ENCODE measurements at places on chromosomes 11 and 22.

DNA sequence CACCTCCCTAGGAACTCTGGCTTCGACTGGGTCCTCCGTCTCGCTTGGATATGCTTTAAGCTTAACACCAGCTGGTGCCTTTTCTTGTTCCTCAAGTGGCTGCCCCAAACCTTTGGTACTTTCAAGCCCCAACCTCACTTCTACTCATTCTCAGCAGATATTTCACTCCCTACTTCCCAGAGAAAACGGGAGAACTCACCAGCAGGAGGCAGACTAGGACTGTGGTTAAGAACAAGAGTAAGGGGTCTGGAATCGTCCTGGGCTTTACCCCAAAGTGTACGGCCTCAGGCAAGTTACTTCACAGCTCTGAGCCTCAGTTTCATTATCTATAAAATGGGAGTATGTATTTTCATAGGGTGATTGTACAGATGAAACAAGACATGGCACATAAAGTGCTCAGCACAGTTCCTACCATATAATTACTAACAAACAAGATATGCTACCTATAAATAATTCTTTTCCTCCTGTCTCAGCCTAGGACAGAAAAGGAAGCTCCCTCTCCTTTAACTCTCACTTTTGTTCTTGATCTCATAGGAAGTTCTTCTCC, 37.8 kb downstream of the PAMR1 start:
- DNase-seq: peak; percentile 32

GRCh38 chr11:130636722-130637464, 188.4 kb downstream of the ADAMTS15 start:
- peak; percentile 53 for DNase-seq

DNA sequence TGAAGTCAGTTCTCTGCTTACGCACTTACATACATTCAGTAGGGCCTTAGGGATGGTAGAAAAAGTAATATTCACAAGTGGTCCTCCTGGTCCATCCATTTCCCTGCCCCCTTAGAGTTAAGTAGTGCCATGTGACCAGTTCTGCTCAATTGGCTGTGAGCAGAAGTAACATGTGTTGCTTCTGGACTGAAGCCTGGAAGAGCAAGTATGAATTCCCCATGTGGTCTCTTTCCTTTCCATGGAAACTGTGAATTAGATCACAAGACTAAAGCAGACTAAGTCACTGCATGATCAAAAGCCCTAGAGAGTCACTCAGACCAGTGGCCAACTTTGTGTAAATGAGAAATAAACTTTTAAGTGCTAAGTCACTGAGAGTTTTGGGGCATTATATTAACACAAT, 341.7 kb upstream of the CADM1 start:
- DNase-seq: no peak

DNA sequence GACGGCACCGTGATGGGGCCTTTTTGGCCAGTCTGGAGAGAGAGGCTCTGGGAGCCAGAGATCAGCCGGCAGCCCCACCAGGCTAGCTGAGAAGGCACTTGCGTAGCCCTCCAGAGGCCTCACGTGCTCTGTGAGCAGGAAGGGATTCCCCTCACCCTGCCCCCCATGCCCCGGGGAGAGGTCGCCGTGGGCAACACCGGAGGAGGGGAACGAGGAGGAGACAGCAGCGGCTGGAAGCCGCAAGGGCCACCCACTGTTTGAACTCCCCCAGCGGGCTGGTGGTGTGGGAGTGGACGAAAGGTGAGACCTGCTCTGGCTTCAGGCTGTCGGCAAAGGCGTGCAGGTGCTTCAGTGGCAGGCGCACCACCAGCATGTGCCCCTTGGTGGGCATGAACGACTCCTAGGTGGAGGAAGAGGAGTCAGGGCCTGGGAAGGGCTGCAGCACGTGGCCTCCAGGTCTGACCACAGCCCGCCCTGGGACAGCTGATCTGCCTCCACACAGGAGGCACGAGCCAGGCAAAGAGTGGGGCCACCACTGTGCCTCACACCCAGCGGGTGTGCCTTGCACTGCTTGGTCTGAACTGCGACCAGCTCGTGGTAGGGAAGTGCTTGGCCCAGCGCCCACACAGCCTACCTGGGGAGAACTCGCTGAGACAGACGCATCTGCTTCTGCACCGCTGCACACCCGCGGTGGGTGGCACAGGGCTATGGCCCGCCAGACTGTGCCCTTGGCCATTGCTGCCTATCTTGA, 99.9 kb downstream of the MED15 start:
- DNase-seq: no peak

DNA sequence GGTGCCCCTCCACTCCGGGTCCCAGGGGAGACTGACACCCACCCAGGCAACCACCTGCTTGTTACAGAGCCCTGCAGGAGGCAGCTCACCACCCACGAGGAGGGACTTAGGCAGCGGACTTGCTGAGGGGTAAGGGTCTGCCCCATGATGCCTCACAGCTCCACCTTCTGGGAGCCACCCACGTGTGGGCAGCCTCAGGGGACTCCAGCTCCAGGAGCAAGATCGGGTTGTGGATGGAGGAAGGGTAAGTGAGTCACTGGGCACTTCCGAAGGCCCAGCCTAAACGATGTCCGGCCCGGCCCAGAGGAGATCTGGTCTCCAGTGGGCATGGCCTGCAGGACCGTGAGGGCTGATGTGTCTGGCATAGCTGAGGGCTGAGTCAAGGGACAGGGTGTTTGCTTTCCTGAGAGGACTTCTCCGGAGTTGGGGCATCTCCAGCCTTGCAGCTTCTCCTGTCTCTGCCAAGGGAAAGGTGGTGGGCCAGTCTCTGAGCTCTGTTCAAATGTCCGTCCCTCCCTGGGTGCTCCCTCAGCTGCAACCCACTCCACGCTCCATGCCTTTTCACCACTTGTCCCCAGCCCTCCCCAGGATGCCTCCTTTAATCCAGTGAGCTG, 32.3 kb upstream of the P2RY2 start:
- peak; percentile 76 for DNase-seq

GRCh38 chr22:39176143-39176713, 23.7 kb upstream of the CBX7 start:
- peak; percentile 83 for DNase-seq

GRCh38 chr11:46308631-46309419, 31.4 kb downstream of the CREB3L1 start:
- peak; percentile 87 for DNase-seq

DNA sequence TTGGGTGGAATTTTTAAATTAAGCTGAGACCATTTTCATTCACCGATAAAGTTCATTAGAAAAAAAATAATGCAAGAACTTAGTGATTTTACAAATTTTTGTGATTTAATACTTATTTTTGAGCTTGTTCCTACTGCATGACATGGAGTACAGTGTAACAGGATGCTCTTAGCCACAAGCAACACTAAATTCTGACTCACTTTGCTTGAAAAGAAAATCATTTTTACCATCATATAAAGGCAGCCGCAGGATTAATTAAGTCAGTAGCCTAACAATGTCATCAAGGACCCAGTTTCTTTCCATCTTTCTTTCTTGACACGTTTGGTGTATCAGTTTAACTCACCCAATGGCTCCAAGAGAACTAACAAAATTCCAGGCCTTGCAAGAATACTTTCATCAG, 540.3 kb upstream of the LUZP2 start:
- DNase-seq: no peak

- no peak for DNase-seq
Measured at GRCh38 chr11:116199182-116199581, 573.6 kb downstream of the BUD13 start.

GRCh38 chr11:76090821-76091220, 115.5 kb downstream of the WNT11 start:
- no peak for DNase-seq

- no peak for DNase-seq
Measured at GRCh38 chr11:14330881-14331280, 28.1 kb downstream of the RRAS2 start.

DNA sequence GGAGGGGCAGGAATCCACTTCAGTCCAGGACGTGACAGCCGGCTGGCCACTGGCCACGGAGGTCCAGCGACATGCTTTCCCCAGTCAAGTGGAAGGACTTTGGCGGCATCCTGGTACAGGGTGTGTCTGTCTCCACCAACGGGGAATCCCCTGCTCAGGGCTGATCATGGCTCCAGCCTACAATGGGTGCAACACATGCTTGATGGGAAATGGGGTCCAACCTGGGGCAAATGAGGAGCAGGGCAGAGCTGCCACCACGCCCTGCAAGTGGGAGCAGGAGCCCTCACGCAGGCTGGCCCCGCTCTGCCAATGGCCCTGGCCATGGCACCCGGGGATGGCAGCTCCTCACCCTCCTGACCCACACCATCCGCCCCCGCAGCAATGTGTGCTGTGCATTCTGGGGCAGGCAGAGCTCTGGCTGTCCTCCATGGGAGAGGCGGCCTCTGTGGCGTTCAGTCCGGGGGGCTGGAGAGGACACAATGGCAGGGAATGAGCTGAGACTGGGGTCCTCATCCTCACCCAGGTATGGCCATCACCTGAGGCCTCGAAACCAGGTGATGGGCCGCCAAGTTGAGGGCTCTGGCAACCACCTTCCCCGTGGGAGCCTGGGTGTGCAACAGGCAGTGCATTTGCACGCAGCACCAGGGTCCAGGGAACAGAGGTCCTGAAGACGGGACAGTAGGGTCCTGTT, 5.8 kb upstream of the SEPTIN5 start:
- no peak for DNase-seq

DNA sequence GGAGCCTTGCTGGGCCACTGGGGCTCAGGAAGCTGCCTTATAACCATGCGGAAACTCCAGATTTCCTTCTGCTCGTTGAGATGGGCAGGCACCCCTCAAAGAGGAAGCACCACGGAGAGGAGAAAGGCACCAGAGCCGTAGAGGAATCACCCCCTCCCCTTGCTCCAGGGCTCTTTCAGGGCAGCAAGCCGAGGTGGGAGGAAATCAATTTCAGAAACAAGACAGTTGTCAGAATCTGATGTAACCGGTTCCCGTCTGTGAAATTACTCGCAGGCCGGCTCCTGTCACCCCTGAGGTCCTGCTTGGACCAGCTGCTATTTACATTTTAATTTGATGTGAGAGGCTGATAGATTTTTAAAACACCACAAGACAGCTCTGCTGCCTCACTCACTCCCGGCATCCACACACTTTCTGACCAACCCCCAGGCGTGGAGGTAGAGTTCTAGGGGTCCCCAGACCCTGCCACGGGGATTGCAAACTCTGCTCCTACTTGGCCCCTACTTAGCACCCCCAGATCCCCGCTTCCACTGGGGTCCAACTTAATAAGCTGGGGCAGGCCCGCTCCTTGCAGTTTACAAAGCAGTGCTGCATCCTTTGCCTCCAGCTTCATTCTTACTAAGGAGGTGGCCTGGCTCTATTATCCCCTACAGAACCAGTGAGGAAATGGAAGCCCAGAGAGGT, 162.5 kb downstream of the CEP164 start:
- no peak for DNase-seq

GRCh38 chr11:110409174-110409573, 20.6 kb upstream of the FDX1 start:
- DNase-seq: no peak

DNA sequence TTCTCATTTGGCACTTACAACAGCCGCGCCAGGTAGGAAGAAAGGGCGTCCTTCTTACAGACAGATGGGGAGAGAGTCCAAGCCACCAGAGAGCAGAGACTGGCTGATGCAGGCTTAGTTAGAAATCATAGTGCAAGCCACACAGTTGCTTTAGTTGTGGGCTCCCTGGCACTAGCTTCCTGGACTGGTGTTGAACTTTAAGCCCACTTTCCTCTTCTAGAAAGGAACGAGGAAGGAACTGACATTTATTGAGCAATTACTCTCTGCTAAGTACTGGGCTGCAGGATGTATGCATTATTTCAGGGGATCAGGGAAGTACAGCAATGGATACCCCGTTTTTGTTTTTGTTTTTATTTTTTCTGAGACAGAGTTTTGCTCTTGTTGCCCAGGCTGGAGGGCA, 3.0 kb downstream of the BACE1 start:
- no peak for DNase-seq

DNA sequence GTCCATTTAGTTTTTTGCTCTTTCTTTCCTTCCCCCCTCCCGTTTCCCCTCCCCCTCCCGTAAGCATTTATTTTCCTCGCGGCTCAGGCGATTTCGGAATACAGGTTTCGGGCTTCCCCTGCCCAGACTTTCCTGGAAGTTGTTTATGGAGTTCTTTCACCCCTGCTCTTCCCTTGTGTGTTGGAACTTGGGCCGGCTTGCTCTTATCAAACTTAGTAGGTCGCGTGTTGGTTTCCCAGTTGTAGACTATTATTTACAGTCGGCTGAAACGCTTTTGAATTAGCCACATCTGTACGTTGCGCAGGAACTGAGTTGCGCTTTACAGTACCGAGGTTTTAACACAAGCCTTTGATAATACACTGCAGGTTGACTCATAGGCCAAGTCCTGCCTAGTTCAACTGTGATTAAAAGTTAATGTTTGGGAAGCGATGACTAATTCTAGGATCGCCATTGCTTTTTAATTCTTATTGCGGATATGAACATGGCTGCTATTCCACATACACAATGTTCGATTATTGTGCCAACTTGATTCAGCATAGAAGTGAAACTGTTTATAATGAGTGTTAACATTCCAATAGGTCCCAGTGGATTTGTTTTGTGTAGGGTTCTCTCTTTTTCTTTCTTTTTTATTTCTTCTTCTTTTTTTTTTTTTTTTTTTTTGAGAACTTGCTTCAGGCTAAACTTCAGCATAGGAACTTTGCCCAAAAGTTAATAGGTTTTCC, 1.7 kb downstream of the YAP1 start:
- DNase-seq: peak; percentile 78

DNA sequence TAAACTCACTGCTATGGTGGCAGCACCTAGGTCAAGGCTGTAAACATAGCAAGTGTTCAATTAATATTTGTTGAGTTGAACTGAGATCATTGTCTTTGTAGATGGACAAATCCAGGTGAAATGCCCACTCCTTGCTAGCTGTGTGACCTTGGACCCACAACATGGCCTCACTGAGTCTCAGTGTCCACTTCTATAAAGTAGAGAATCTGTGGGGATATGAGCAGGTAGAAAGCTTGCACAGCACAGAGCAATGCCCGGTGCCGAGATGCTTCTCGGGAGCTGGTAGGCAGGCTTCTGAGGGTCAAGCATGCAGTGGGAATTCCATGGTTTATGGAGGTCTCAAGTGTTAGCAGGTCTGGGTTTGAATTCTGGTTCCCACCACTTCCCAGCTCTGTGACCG, 97.9 kb upstream of the SYT13 start:
- DNase-seq: no peak

GRCh38 chr11:59463190-59463641, 6.5 kb downstream of the OR4D6 start:
- peak; percentile 4 for DNase-seq

GRCh38 chr11:102482433-102482832, 29.9 kb upstream of the TMEM123 start:
- DNase-seq: no peak

GRCh38 chr11:86760577-86760976, 39.8 kb upstream of the PRSS23 start:
- DNase-seq: no peak

- DNase-seq: no peak
Measured at GRCh38 chr22:39369186-39369585, 19.4 kb downstream of the SYNGR1 start.

DNA sequence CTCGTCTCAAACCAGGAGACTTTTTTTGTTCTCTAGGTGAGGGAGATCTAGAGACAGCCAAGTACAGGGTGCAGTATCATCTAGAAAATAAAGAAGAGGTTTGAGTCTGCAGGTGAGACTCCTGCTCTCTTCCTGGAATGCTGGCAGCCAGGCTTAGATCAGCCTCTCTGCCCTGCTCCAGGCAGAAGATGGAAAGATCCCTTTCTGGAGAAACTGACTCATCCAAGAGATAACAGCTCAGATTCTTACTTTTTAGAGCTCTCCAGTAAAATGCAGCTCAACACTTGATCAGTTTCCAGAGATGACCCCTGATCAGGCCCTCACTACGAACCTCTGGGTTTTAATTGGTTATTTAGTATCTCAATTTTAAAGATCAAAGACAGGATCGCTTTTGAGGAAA, 44.6 kb upstream of the EHF start:
- no peak for DNase-seq

GRCh38 chr11:121870206-121871045, 245.6 kb downstream of the BLID start:
- DNase-seq: no peak

Data from AG08396 (cell line).